ENCODE measurements at places on chromosomes 2 and 18.
A peak's percentile ranks its signal among the peaks of the same experiment; 100 is the strongest.

- no peak for DNase-seq
These were observed 353.2 kb downstream of the ZEB2 start for GRCh38 chr2:144166743-144167142.

DNA sequence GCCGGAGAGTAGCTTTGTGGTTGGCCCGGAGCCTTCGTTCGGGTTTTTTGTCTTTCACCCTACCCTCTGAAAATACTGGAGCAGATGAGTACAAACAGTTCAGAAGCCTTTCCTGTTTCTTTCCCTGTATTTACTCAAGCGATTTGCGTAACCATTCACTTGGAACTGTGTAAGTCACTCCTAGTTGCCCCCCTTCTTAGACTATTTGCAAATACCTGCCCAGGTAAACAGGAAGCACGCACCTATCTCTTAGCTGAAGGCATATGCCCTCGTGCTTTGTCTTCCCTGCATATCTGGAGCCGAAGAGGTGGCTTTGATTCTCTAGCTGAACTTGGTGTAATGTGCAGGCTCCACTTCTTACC lies 1.4 kb downstream of the KCNS3 start:
- DNase-seq = no peak

- DNase-seq = no peak
These were observed 38.9 kb upstream of the FHL2 start for GRCh38 chr2:105437708-105438103.

DNA sequence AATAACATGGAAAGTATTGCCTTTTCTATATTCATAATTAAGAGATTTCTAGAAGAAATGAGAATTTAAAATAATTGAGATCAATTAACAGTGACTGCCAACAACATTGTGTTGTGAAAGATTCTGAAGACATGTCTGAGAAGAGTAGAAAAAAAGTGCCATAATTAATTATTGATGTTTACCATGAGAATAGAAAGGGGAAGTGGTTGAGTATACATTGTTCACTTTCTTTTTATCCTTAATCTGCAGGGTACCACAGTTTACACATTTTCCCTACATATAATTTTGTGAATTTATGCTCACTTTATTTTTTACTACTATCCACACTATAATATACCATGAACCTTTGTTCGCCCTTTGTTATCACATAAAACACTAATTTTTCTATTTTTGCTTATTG lies 47.1 kb upstream of the UBE2E3 start:
- no peak for DNase-seq

- DNase-seq = peak; percentile 64
These were observed 27.1 kb upstream of the PTMA start for GRCh38 chr2:231680992-231681852.

DNA sequence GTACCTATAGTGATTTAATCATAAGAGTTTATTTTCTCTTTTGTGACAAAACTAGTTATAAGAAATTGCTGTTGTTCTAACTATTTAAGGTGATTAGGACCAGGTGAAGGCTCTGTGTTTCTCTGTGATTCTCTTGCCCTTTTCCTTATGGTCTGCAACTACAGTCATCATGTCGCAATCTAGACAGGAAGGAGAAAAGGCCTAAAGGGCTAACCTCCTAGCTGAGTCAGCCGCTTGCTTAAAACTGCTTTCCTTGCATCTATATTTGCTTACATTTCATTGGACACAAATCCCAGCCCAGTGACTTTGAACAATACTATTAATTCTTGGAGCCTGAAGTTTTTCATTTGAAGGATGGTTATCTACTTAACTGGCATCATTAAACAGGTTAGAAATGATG lies 93.1 kb downstream of the PIK3C3 start:
- peak; percentile 59 for DNase-seq

DNA sequence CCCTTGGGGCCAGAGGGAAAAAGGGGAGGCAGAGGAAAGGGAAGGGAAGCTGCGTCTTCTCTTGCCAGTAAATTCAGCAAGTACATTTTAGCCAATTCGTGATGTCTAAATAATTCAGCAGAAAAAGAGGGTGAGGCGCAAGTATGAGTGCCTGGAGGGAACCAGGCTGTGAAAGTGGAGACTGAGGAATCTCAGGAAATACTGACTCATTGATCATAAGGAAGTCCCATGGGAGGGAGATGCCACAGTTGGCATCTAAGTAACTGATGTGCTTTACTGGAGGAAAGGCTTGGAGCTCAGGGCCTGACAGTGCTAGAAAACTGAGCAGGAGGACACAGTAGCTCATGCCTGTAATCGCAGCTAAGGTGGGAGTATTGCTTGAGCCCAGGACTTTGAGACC lies 31.1 kb downstream of the KIF5C start:
- no peak for DNase-seq

- DNase-seq = no peak
These were observed 23.2 kb downstream of the LAMA3 start for GRCh38 chr18:23712445-23712844.

DNA sequence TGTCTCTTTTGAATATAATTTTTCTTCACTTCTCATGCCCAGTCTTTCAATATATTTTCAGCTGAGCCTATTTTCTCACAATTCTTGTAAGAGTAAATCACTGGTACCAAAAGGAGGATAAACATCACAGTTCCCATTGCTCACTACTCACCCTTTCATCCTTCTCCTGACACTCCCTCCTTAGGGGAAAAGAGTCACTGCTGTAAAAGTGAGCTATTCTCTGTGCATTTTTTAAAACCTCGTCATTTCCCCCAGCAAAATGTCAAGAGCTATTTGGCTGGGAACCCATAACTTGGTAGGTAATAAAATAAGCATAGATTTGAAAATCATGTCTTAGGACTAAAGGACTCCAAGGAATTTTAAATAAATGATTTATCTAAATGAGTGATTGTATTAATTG lies 340.1 kb upstream of the GYPC start:
- DNase-seq = no peak
